Cardiac septum (tissue), 1 donor: ENCODE measurements at places on chromosomes 16 and 17.

- no peak for DNase-seq
These were observed 72.9 kb downstream of the MRM1 start for GRCh38 chr17:36674278-36674650.

DNA sequence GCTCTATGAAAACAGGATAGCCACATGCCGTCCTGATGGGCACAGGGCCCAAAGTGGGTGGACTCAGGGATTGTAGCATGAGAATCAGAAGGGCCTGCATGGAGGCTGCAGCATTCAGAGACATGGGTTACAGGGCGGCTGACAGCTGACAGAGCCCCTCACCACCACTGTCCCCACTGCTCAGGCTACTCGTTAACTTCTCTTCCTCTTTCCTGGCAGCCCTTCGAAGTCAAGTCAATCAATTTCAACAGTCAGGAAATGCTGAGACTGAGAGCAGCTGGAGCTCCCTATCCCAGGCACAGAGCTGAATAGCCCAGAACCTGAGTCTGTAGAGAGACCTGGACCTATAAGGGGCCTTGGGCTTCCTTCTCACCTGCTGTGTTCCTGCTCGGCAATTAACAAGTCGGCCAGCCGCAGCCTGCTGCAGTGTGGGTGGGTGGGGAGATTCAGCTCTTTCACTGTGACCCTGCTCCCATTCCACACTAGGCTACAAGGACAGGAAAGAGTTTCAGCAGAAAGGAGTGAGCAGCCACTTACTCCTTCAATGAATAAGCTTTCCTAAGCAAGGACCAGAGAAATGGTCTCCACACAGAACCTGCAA lies 76.9 kb downstream of the TEX14 start:
- no peak for DNase-seq

DNA sequence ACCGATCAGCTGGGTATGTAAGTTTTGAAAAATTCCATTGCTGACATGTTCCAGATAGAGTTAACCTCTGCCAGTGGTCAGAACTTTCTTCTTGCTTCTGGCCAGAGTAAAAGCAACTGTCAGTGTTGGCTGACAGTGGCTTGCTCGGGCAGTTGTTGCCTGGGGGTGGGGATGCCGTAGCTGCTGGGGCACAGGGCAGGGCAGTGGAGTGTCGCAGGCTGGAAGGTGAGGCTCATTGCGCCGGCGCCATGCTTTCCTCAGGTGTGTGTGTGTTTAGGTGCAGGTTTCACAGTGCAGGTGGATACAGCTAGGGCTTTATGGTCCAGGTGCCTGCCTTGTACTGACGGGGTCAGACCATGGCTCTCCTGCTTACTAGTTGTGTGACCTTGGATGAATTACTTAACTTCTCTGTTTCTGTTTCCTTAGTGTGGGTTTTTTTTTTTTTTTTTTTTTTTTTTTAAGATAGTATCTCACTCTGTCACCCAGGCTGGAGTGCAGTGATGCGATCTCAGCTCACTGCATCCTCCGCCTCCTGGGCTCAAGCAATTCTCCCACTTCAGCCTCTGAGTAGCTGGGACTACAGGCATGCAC lies 156.4 kb downstream of the SNX29 start:
- no peak for DNase-seq

- DNase-seq: peak; percentile 94
These were observed 32.0 kb downstream of the KDM8 start for GRCh38 chr16:27235055-27235937.

GRCh38 chr17:57600074-57600473 lies 145.0 kb downstream of the CCDC182 start:
- DNase-seq: no peak

- DNase-seq: peak; percentile 77
These were observed at the start of gene C1QTNF1 for GRCh38 chr17:79023886-79024771. C1QTNF1 (plus strand) TSS chr17:79024169; CDS start chr17:79043969, 19,800 bp downstream.

- DNase-seq: no peak
These were observed 8.1 kb downstream of the CES4A start for GRCh38 chr16:66996324-66996982.

DNA sequence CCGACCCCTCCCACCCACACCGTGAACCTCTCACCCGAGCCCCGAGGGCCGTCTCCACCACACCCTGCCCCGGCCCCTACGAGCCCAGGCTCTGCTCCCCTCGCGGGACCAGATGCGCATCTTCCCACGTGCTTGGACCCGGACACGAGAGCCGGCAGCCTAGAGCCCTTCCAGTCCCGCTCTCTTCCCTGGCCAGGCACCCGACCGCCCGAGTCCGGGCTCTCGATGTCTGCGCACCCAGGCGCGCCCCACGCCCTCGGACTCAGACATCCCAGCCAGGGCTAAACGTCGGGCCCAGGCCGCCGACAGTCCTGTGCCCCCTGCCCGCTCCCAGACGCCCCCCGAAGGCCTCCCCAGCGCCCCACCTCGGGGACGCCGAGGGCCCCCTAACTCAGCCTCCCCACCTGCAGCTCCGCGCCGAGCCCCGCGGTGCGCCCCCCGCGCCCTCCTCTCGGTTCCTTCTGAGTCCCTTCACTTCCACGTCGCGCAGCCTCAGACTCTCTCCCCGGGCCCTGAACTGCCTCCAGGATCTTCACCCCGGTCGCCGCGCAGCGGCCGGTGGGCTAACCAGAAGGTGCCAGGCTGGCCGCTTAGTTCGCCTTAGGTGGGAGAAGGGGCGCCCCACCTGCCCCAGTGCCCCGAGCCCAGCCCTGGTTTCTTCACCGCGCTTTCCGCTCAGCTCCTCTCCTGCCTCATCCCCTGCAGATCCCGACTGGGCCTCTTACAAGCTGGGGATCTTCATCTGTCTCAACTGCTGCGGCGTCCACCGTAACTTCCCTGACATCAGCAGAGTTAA lies 688 bp downstream of the ADAP2 start:
- DNase-seq: no peak

GRCh38 chr16:23466162-23466885 lies 13.3 kb upstream of the COG7 start:
- no peak for DNase-seq

GRCh38 chr16:30535777-30536190 lies 1.1 kb upstream of the ZNF747 start:
- DNase-seq: no peak

- DNase-seq: no peak
These were observed 7.9 kb upstream of the FAM83G start for GRCh38 chr17:19012171-19013080.

DNA sequence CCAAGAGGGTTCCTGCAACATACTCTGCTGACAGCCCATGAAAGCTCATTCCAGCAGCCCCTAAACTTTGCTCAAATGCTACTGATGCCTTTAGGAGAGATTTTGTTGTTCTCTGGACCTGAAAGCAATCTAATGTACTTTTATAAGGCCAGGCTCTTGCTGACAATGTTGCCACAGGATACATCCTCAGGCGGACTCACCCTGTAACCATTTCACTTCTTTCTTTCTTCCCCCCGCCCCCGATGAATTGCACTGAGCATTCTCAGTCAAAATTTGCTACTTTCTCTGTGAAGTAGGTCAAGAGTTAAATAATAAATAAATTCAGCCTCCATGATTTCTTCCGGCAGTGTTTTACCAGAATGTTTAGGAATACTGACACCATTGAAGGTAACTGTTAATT lies 1.5 kb downstream of the GAS7 start:
- no peak for DNase-seq

GRCh38 chr16:24729951-24730815 lies 732 bp downstream of the TNRC6A start:
- DNase-seq: no peak

DNA sequence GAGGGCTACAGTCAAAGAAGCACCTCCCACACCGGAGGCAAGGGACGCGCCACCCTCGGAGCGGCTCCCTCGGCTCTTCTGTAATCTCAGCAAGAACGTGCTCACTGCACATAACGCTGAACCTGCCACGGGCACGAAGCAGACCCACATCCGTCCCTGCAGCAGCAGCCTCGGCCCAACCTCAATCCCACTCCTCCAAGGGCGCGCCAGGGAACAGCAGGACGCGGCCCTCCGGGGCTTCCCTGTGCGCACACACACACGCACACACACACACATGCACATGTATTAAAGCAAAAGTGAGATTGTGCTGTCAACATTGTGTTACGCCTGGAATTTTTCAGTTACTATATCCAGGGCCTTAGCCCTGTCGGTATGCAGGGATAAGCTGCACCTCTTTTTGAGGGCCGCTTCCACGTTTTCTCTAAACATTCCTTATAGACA lies 54.0 kb downstream of the TBC1D16 start:
- DNase-seq: peak; percentile 72

GRCh38 chr17:31089471-31089870 lies 5.3 kb upstream of the NF1 start:
- no peak for DNase-seq

- no peak for DNase-seq
These were observed 374.0 kb upstream of the ASIC2 start for GRCh38 chr17:33667052-33667509.

DNA sequence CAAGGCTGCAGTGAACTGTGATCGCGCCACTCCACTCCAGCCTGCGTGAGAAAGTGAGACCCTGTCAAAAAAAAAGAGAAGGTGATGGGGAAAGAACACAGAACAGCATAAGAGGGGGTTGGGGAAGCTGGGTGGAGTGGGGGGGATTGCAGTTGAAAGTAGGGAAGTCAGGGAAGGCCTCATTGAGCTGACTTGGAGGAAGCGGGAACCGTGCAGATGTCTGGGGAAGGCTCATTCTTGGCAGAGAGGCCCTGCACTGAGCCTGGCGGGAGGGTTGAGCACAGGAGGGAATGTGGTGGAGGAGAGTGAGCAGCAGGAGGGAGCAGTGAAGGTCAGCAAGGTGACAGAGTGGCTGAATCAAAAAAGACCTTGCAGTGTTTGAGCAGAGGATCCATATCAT lies 26.9 kb downstream of the IL4R start:
- no peak for DNase-seq

DNA sequence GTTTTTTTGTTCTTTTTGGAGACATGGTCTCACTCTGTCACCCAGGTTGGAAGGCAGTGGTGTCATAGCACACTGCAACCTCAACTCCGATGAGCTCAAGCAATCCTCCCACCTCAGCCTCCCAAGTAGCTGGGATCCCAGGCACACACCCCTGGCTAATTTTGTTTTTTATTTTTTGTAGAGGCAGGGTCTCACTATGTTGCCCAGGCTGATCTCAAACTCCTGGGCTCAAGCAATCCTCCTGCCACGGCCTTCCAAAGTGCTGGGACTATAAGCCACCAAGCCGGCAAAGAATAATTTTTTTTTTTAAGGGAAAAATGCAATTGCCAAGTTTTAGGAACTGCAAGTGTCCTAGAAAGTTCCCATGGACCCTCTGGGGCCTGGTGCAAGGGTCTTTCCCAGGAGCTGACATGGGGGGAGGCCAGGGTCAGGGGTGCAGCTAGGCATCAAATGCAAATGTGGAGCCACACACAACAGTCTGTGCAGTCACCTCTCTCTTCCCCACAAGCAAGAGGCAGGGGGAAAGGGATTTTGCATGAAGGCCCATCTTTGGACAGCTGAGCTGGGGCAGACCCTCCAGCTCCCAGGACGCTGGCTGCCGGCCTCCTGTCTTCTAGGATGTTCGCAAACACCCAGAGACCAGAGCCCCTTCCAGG lies 20.1 kb upstream of the BCAR1 start:
- DNase-seq: no peak

DNA sequence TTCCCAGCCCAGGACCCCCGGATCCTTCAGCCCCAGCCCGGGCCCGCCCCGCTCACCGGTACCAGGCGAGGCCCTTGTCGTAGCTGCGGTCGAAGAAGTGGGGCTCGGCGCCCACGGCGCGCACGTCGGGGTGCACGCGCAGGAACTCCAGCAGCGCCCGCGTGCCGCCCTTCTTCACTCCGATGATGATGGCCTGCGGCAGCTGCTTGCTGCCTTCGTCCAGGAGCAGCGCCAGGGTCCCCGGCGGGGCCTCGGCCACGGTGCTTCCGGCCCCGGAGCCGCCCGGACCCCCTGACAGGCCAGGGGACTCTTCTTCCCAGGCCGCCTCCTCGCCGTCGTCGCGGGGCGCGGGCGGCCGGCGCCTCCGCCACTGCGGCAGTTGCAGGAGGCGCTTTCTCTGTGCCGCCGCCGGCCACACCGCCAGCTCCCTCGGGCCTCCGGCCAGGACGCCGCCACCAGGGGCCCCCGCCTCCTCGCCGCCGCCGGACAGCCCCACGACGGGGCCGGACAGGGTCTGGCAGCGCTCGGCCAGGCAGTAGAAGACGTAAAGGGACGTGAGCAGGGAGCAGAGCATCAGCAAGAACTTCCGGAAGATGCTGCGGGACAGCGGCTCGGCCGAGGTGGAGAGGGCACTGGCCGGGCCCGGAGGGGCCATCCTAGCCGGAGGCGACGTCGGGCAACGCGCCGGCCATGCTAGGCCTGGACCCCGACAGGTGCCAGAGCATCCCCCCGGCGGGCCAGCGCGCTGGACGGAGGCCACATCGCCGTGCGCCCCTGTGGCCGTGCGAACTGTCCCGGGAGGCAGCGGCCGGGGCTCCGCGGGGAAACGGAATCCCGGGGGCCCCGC lies 1.0 kb downstream of the HS3ST3A1 start:
- DNase-seq: no peak

DNA sequence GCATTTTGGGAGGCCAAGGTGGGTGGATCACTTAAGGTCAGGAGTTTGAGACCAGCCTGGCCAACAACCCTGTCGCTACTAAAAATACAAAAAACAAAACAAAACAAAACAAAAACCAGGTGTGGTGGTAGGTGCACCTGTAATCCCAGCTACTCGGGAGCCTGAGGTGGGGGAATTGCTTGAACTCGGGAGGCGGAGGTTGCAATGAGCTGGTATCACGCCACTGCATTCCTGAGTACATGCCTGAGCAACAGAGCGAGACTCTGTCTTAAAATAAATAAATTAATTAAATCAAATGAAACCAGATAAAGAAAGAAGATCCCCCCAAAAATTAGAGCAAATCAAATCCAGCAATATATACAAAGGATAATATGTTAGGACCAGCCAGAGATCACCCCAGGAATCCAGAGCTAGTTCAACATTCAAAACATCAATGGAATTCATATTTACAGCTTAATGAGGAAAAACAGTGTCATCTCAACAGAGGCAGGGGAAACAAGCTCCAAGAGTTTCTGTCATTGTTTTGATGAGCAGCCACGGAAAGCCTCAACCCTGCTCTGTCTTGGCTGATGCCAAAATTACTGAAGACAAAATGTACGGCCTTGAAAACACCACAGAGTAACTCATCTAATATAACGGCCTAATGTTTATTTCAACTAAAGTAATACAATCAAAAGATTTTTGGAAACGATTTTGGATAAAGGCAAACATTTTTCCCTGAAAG lies 3.7 kb downstream of the PEMT start:
- no peak for DNase-seq

GRCh38 chr16:50440531-50440930 lies 71.7 kb upstream of the BRD7 start:
- DNase-seq: no peak
